GM12878 (cell line): ENCODE measurements at places on chromosomes 2 and 18. TPM values are rescaled to one million over a fixed set of nuclear protein-coding genes. Genes with fewer than 3 reads are reported as not detected.

MYL12A gene
- 1,100 and 1,163 TPM in 2 replicates for polyA plus RNA-seq

DNA sequence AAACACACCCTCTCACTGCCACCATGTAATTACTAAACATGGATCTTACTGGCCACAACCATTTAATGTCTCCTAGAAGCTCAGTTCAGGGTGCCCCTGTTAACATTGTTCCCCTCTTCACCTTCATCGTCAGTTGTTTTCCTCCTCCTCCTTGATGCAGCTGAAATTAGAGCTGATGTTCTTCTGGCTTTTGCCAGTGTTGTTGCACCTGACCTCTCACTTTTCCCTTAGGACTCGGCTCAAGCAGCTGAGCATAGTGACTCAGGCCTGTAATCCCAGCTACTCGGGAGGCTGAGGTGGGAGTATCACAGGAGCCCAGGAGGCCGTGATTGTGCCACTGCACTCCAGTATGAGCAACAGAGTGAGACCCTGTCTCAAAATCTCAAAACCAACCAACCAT lies 70.8 kb downstream of the ACSL3 start:
- DNase-seq: no peak

GRCh38 chr2:25131567-25132298 lies 36.6 kb downstream of the POMC start:
- no peak for DNase-seq

GRCh38 chr2:222499226-222499625 lies 74.9 kb downstream of the SGPP2 start:
- no peak for DNase-seq

DNA sequence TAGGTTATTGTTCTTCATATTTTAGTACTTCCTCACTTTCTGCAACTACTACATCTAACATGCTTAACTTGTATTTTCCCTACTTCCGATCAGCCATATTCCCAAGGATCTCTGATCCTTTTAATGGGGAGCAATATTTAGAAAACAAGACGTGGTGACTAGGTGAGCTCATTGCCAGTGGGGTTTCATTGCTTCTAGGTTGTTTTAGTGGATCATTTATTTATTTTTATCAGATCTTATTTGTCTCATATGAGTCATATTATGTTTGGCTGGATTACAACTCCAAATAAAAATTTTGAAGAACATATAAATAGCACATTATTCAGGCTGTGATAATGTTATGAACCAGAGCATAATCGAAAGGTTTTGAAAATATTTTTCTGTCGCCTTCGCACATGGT lies 480.9 kb upstream of the TMEFF2 start:
- DNase-seq: no peak

FKBP1B gene
- 0.23 and 0.33 TPM in 2 replicates for polyA plus RNA-seq
